ENCODE measurements at places on chromosomes 2 and 18.

DNA sequence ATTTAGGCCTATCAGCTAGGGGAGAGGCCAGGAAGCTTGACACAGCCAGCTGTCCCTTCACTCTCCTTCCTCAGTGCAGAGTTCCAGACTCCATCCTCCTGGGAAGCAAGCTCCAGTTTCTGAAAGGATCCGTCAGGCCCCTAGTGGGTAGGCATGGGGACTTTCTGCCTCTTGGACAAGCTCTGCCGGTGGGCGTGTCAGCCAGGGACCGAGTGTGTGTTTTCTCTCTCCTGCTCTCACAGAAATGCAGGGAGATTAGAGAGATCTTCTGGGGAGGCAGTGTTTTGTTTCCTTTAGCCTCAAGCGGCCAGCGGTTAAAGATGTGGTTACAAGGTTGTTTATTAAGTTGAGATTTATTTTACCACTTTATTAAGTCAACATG, 29.9 kb upstream of the OTOS start:
- DNase-seq = no peak

- DNase-seq = no peak
These were observed 70.5 kb downstream of the CLHC1 start for GRCh38 chr2:55161295-55162210.

DNA sequence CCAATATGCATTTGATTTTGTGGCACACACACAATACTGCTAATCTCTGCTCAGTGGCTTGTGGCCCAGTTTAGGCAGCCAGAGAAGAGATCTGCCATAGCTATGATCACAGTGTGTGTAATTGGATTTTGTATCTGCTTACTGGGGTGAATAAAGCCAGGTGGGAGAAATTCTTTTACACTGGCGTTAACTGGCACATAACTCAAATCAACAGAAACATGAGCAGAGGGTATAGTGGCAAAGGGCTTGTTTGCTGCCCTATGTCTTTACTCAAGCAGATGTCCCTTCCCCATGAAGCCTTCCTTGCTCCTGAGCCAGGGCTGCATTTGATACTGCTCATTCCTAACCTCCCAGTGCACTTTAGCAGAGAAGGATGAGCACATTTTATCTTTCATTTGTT, 28.5 kb downstream of the STON1 start:
- no peak for DNase-seq

DNA sequence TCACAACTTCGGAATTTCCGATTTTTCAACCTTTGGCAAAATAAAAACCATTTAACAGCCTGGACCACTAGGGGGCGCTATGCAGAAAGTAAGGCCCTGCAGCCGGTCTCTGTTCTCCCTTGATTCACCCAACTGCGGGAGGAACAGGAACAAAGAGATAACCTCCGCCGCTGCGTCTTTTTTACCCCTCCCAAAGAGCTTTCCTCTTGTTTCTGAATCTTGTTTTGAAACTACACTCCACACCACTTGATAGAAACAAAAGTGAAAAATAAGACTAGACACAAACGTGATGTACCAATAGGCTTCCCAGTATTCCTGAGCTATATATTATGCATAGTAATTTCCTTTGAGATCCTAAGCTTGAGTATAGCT, 231.2 kb downstream of the MYO3B start:
- DNase-seq = peak; percentile 50

- DNase-seq = no peak
These were observed 13.5 kb downstream of the NDUFV2 start for GRCh38 chr18:9115984-9116383.
